Activated T-helper 1 cell treated with anti-CD3 and anti-CD28 coated beads, Interleukin-12 subunit alpha, Interleukin-12 subunit beta, Interleukin-2, Interleukin-4 antibody, amounts not matched to agents 30 ng/mL and 10 ng/mL and 1 ng/mL, durations not matched to agents 14 hours and 24 hours and 36 hours (primary cell): ENCODE measurements at places on chromosomes 16 and 17.

GRCh38 chr16:73840728-73841127, 455.9 kb upstream of the PSMD7 start:
- DNase-seq, result no peak

DNA sequence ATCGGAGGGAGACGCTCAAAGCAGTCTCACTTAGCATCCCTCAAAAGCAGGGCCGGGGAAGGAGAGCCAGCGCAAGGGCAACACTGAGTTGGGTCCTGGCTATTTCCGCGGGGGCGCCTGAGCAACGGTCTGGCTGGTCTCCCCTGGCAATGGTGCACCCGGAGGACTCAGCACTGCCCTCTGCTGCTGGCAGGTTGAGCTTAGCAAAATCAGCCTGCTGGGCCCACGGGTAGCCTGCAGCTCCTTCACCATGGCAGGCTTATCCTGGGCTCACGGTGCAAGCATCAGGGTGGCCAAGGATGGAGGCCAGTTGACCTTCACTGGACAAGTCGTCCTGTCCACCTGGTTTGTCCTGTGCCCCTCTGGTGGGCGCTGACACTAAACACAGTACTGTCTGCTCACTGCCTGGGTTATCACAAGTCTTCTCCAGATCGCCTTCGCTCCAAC, 14.4 kb upstream of the ALDH3A1 start:
- peak; percentile 17 for DNase-seq

GRCh38 chr16:49277386-49277742, 4.3 kb downstream of the CBLN1 start:
- no peak for DNase-seq

- no peak for DNase-seq
Measured at GRCh38 chr17:74603746-74604145, 11.7 kb upstream of the CD300LD start.

DNA sequence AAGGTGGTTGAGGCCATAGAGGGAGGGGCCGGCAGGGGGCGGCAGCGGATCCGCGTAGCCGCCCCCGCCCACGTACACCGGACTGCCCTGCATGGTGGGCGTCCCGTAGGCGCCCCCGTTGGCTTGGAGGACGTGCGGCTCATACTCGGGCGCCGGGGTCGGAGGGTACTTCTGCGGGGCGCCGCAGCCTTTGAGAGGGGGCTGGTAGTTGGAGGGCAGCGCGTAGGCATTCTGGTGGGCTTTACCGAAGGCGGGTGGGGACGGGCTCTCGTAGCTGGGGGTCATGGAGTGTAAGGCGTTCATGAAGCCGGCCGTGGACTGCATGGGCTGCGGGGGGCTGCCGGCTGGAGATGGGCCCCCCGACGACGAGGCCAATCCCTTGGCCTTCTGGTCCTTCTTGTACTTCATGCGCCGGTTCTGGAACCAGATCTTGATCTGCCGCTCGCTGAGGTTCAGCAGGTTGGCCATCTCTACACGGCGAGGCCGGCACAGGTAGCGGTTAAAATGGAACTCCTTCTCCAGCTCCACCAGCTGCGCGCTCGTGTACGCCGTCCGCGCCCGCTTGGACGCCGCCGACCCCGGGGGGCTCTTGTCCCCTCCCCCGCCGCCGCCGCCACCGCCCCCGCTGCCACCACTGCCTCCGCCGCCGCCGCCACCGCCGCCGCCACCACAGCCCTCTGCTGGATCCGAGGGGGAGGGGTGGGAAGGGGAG, 5.7 kb upstream of the HOXB2 start:
- no peak for DNase-seq

- no peak for DNase-seq
Measured at GRCh38 chr16:84673203-84673535, 24.9 kb downstream of the KLHL36 start.
